ENCODE measurements at places on chromosomes 2 and 18.

- DNase-seq: peak; percentile 89
These were observed 286.8 kb downstream of the MYCN start for GRCh38 chr2:16226943-16227664.

GRCh38 chr2:207683879-207684627 is 27.4 kb upstream of the CCNYL1 start:
- no peak for DNase-seq

DNA sequence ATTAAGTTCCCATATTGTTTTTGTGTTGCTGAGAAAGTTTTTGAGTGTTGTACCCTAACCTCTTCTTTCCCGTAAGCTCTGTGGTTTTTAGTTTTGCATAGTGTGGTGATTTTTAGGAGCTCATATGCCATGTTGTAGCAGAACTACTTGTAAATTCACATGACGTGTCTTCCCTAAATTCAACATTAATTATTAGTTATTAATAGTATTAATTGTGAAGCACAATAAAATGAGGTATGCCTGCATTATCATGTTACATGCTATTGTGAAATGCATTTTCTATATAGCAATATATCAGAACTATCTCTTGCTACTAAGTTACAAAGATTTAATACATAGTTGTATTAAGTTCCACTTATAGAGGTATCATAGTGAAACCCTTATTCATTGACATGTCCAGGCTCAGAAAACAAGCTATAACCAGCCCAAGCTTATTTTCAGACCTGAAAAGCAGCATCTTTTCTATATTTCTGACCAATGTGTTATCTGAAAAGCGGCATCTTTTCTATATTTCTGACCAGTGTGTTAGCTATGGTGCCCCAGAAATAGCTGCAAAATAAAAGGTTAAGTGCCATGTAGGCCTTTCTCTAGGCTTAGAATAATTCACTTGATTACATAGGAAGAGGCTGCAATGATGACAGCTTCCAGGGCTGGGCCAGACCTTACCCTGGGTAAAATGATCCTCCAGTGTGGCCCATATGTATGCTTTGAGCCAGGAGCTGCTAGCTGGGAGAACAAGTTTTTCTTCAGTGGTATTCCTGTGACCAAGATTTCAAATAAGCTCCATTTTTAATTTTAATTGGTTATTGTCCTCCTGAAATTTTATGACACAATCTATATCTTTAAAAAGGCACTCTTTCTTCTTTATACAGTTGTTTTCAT is 21.6 kb downstream of the EPAS1 start:
- DNase-seq: no peak

- DNase-seq: no peak
These were observed 169.2 kb upstream of the NCKAP5 start for GRCh38 chr2:133737242-133737993.

GRCh38 chr2:12106440-12107080 is 360.1 kb downstream of the LPIN1 start:
- no peak for DNase-seq

DNA sequence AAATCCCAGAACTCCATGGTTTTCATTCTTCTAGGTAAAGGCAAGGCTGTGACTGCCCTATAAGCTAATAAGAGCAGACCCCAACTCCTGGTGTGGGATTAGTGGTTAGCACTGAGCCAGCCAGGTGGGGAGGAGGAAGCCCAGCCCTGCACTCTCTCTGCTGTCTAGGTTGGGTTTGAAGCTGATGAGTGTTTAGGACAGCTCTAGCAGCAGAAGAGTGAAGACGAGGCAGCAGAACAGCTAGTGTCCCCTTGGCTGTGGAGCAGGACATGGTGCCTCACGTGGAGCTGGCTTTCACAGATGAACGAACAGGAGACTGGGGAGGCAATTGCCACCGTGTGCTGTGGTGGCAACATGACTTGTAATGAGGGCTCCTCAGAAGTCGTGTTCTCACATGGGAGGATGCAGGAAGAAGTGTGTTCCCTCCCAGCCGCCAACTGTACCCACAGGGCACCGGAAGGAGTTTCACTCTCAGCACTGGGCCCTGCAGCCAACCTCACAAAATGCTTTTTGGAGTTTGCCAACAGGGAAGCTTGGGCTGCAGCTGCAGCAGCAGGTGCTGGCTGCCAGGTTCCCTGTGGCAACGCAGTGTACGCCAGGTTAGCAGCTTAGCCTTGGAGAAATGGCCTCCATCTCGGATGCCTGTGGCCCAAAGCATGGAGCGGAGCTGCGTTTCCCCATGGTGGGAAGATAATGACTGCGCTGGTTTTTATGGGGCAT is 328.2 kb downstream of the SETBP1 start:
- no peak for DNase-seq

DNA sequence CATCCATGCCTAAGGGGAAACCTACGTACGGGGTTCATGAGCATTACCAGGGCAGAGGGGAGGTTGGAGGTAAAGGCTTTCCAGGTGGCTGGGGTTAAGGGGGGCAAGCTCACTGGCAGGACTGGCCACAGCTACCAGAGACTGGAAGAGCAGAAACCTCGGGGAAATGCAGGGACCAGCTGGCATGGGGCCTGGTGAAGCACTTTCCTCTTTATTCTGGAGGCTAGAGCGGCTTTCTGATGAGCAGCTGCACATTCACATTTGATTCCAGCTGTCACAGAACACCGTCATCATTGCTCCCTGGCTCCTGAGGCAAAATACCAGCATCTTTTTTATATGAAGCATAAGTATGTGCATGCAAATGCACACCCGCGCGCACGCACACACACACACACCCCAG is 28.7 kb upstream of the LRRC30 start:
- DNase-seq: no peak
